ENCODE measurements at places on chromosomes 6 and 20.

DNA sequence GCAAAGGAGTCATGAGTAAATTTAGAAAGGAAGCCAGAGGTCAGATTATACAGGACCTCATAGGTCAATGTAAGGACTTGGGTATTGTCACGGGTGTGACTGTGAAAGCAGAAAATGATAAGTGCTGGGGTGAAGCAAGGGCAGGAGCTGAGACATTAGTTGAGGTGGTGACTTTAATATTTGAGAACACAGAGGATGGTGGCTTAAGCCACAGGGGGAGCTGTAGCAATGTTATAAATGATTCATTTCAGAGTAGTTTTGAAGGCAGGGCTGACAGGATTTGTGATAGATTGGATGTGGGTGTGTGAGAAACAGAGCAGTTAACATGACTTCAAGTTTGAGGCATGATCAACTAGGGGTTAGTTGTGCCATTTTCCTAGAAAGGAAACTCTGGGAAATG lies 659.9 kb downstream of the EPM2A start:
- no peak for DNase-seq

GRCh38 chr6:111794300-111794699 lies 79.0 kb downstream of the FYN start:
- DNase-seq = no peak

DNA sequence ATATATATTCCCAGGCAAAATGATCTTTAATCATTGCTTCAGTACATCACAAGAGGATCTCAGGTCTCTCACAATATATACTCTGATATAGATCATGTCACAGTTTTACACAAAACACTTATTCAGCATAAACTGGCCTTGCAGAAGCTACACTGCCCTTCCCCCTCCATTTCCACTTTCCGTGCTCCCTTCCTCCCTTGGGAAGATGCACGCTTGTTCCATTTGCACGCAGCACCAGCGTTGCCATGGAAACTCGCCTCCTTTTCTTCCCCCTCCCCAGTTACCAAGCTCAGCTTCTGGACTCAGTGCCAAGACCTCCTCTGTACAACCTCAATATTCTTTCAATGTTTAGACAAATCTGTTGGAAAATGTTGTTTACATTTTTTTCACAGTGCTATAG lies 154.6 kb downstream of the RFPL4B start:
- peak; percentile 79 for DNase-seq

GRCh38 chr6:82917346-82918064 lies 148.1 kb downstream of the UBE3D start:
- no peak for DNase-seq

DNA sequence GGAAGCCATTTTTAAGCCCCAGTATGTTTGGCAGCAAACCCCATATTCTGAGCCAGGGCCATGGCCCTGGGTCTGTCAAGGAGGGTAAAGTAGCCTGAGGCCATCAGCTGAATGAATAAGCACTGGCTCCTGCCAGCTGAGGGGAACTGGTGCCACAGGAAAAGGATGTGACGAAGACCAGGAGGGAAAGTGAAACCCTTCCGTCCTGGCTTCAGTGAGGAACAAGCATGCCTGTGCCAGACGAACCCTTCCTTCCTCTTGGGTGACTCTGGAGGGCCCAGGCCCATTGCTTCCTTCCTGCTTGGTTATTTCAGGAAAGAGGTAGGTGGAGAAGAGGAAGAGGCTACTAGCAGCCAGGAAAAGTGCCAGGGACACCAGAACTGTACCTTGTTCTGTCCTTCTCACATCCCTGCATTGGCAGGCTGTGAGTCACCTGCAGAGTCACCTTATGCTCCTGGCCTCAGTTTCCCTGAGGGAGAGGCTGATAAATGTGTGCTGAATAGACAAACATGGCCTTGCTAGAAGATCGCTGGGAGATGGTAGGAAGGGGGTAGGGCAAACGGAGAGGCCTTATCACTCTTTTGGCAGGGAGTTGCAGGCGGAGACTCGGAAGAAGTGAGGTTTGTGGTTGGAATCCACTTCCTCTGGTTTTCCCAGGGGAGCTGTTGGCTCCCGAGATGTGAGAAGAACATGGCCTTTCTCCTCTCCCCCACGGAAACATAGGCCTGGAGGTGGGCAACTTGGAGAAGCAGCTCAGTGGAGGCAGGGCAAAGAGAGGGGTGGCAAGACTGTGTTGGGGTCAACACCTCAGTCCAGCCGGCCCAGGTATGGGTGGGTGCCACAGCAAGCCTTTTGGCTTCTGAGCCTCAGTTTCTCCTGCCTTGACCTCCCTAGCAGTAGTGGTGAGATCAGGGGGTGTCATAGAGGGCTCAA lies 37.4 kb downstream of the COX4I2 start:
- no peak for DNase-seq

DNA sequence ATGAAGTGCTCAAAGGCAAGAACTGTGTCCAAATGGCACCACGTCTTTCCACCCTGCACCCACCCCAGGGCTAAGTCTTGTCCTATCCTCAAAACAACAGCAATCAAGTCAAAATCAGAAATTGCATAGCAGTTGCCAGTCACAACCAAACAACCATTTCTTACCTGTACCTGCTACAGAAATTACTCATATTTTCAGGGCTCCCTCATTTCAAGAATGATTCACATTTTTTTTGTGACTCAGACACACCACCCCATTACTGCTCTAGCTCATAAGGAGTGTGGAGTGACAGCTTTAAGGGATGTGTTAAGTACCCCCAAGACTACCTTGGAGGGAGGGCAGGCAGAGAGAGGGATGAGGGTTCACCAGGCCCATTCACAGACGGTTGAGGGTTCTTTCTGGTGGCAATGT lies 111.7 kb downstream of the TRERF1 start:
- no peak for DNase-seq

GRCh38 chr6:23584134-23584763 lies 541.8 kb upstream of the NRSN1 start:
- DNase-seq = no peak

GRCh38 chr6:142222022-142222421 lies 75.0 kb downstream of the VTA1 start:
- no peak for DNase-seq

DNA sequence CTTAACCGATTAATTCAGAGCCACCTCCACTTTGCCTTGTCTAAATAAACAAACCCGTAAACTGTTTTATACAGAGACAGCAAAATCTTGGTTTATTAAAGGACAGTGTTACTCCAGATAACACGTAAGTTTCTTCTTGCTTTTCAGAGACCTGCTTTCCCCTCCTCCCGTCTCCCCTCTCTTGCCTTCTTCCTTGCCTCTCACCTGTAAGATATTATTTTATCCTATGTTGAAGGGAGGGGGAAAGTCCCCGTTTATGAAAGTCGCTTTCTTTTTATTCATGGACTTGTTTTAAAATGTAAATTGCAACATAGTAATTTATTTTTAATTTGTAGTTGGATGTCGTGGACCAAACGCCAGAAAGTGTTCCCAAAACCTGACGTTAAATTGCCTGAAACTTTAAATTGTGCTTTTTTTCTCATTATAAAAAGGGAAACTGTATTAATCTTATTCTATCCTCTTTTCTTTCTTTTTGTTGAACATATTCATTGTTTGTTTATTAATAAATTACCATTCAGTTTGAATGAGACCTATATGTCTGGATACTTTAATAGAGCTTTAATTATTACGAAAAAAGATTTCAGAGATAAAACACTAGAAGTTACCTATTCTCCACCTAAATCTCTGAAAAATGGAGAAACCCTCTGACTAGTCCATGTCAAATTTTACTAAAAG lies 2.7 kb downstream of the FOXC1 start:
- no peak for DNase-seq

DNA sequence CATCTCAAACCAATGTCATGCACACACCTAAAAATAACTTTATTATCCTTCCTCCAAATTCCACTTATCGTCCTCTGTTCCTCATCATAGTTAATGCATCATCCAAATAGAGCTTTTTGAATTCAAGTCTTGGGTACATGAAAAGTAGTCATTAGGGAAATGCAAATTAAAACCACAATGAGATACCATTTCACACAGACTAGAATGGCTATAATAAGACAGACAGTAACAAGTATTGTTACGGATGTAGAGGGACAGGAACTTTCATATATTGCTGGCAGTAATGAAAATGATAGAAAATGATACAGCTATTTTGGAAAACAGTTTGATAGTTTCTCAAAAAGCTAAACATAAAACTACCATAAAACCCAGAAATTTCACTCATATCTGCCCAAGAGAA lies 59.1 kb downstream of the FHL5 start:
- no peak for DNase-seq

DNA sequence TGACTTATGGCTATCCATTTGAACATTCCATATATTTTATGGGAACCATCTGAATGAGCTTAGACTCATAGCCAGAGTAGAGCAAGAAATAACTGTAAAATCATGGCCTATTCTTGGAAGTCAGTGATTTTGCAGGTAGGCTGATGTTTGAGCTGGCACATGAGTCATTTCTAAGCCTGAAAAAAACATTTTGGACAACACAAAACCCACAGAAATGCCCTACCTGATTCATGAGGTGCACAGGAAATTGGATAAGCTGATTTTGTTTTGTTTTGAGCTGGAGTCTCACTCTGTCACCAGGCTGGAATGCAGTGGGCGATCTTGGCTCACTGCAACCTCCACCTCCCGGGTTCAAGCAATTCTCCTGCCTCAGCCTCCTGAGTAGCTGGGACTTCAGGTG lies 443.0 kb downstream of the PKHD1 start:
- no peak for DNase-seq

GRCh38 chr6:126967296-126968005 lies 151.0 kb upstream of the RSPO3 start:
- DNase-seq = no peak

- DNase-seq = peak; percentile 77
Observed at GRCh38 chr20:63230800-63231268, 4.9 kb upstream of the BIRC7 start.

GRCh38 chr20:63708301-63709148 lies 686 bp downstream of the ZGPAT start:
- DNase-seq = no peak

DNA sequence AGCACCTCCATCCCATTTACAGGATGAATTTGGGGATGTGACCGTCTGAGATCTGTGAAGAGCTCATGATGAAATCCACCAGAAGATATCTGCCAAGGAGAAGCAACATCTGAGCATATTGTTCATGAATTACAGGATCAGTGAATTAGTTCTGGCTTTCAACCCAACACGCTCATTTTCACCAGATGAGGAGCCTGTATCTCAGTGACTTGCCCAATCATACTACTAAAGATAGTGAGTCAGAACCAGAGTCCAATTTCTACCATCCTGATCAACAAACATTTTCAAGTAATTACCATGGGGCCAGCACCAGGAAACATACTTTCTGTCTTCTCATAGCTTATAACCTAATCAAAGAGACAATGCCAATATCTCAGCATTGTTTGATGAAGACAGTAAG lies 116.6 kb downstream of the ZDHHC14 start:
- DNase-seq = no peak

GRCh38 chr6:163999475-164000125 lies 585.1 kb downstream of the QKI start:
- no peak for DNase-seq

GRCh38 chr6:84707171-84707570 lies 57.2 kb downstream of the TBX18 start:
- DNase-seq = no peak

All from right forelimb (tissue), 1 donor.